Dermis lymphatic vessel endothelial cell (primary cell): ENCODE measurements at places on chromosomes 4 and X. TPM values are rescaled to one million over a fixed set of nuclear protein-coding genes. Genes with fewer than 3 reads are reported as not detected.

STATH gene
- total RNA-seq, result not detected in 2 replicates

SULT1B1 gene
- 0.87 and 2.1 TPM in 2 replicates for total RNA-seq

PNMA3 gene
- not detected in 2 replicates for total RNA-seq

EBP gene
- 61.4 and 66.3 TPM in 2 replicates for total RNA-seq

MAGEC2 gene
- total RNA-seq, result not detected in 2 replicates

DCHS2 gene
- 0.26 and 5.6 TPM in 2 replicates for total RNA-seq

CFP gene
- total RNA-seq, result 0.09 and 0.11 TPM in 2 replicates

ARAP2 gene
- 0.11 and 0.26 TPM in 2 replicates for total RNA-seq

DMD gene
- 0.77 and 2.3 TPM in 2 replicates for total RNA-seq

MED14 gene
- total RNA-seq, result 13.9 and 20.4 TPM in 2 replicates

CUL4B gene
- total RNA-seq, result 35.7 and 53.6 TPM in 2 replicates

SHROOM3 gene
- total RNA-seq, result 0.17 and 0.22 TPM in 2 replicates

RADX gene
- total RNA-seq, result 0.09 and 0.22 TPM in 2 replicates

FGF5 gene
- total RNA-seq, result 0.09 and 0.22 TPM in 2 replicates

KLF8 gene
- total RNA-seq, result 0.11 and 0.26 TPM in 2 replicates

APBB2 gene
- total RNA-seq, result 27.5 and 36.0 TPM in 2 replicates

SGMS2 gene
- 33.6 and 49.3 TPM in 2 replicates for total RNA-seq

STK32B gene
- total RNA-seq, result 11.3 and 20.8 TPM in 2 replicates

SLC10A4 gene
- total RNA-seq, result 0.09 and 0.11 TPM in 2 replicates

GPR119 gene
- not detected in 2 replicates for total RNA-seq

RASGEF1B gene
- total RNA-seq, result 0.52 TPM in 1 of 2 replicates, not detected in the other

TAF7L gene
- total RNA-seq, result under 0.01 TPM in 1 of 2 replicates, not detected in the other

ZRSR2 gene
- 1.3 and 3.1 TPM in 2 replicates for total RNA-seq

SSX4B gene
- not detected in 2 replicates for total RNA-seq

DMRTC1 gene
- not detected in 2 replicates for total RNA-seq

MPP1 gene
- 25.3 and 26.8 TPM in 2 replicates for total RNA-seq

CCDC120 gene
- total RNA-seq, result 0.52 and 0.54 TPM in 2 replicates

MYOZ2 gene
- not detected in 2 replicates for total RNA-seq

F11 gene
- total RNA-seq, result not detected in 2 replicates

LRRC66 gene
- total RNA-seq, result under 0.01 and 0.09 TPM in 2 replicates
